ENCODE measurements at places on chromosomes 2 and 18. TPM values are rescaled to one million over a fixed set of nuclear protein-coding genes. Genes with fewer than 3 reads are reported as not detected.

DNA sequence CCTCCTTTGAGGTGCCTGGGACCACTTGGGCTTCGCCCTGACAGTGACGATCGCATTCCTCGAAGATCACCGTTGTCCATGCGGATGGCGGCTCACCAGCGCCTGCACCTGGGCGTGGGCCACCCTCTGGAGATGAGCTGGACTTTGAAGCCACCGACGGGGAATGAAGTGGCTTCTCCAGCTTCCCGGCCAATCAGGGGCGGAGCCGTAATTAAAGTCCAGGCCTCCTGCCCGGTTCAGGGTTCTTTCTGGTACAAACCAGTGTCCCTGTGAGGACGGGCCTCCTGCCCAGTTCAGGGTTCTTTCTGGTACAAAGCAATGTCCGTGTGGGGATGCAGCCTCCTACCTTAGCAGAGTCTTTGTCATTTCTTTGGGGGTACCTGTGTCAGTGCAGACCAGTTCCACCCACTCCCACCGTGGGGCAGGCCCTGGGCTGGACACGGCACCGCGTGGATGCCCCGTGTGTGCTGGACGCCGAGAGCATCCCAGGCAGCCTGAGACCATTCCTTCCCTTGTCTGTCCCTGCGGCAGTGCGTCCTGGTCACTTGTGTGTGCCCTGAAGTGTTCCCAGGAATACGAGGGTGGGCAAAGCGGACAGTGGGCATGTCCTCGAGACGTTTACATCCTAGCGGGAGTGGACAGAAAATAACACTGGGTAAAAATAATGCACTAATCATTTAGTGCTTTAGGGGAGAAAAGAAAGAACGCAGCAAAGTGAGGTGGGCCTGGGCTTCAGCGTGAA, 55.0 kb downstream of the KCNG2 start:
- DNase-seq, result peak; percentile 30

- no peak for DNase-seq
Observed at GRCh38 chr18:10543277-10543676, 17.4 kb downstream of the NAPG start.

RAMP1 gene
- total RNA-seq, result 39.9 TPM

GRCh38 chr2:238167761-238168160, 9.0 kb downstream of the ERFE start:
- DNase-seq, result no peak

- DNase-seq, result peak; percentile 52
Observed at GRCh38 chr2:238370823-238371372, 50.6 kb downstream of the TRAF3IP1 start.

DNA sequence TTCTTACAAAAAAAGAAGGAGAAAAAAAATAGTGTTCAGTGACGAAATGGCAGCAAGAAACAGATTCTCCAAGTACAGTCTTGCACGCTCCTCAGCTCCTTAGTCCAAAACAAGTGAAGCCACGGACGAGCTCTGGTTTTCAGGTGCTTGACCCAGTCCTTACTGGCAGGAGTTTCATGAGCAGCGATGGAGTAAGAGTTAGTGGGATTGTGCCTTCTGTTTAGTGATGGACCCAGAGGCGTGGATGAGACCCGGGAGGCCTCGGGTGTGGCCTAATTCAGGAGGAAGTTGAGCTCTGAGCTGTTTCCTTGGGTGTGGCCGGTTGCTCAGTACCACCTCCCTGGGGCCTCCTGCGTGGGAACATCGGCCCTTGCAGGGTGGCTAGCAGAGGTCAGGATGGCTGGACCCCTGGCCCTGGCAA, 52.0 kb downstream of the KIF5C start:
- no peak for DNase-seq

- peak; percentile 87 for DNase-seq
Observed at GRCh38 chr2:85886590-85886989, 2.2 kb downstream of the ST3GAL5 start.

DNA sequence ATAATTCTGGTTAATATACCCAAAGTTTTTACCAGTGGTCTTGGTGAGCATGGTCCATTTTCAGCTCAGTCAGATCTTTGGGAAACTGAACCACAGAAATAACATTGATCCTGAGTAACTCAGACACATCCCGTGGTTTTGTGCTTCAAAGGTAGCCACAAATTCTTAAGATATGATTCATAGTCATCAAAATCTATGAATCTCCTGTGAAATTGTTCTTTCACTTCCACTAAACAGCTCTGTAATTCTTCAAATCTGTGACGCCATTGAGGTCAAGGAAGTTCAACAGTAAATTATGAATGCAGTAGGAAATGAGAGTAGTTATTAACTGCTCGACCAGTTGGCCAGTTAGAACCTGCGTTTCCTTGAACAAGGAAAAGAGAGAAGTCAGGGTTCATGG, 147.3 kb downstream of the IRS1 start:
- DNase-seq, result no peak

GRCh38 chr2:187943772-187944369, 347.8 kb upstream of the GULP1 start:
- no peak for DNase-seq

- no peak for DNase-seq
Observed at GRCh38 chr2:204110338-204110741, 173.8 kb downstream of the ICOS start.

DNA sequence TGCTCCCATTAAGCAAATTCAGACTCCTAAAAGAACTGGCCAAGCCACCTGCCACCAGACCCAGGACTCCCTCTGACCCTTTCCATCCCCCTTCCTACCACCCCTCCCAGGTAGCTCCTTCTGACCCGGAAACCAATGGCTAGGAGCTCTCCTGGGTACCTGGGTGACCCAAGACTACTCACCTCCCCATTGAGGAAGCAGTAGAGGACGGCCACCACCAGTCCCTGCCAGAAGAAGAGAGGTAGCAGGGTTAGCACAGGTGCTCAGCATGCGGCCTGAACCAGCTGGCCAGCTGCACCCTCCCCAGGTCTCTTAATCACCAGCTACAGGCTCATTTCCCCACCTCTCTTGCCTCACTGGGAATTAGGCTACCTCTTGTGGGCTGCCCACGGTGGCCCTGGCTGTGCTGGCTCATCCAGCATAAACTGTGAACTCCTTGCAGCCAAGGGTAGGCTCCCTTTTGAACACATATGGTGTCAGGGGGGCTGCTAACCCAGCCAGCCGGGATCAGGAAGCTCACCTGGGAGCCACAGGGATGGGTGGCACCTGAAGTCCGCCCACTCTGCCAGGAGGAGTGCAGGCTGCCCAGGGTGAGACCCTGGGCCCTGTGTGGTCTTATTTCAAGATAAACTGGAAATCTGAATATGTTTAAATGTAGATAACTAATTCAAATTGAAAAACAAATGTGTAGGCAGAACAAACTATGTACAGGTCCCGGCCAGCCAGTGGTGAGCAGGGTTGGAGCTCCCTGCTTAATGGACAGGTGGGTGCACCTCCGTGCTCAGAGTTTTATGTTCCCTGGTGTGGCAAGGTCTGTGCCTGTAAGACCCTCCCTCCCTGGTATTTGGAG, 9.9 kb downstream of the TMEM37 start:
- no peak for DNase-seq

INO80C gene
- total RNA-seq, result 23.5 TPM

FSIP2 gene
- total RNA-seq, result 1.4 TPM

- no peak for DNase-seq
Observed at GRCh38 chr2:73069041-73069854, 2.3 kb downstream of the SFXN5 start.

GRCh38 chr2:222992137-222992536, 59.9 kb upstream of the KCNE4 start:
- no peak for DNase-seq

CHST10 gene
- 36.5 TPM for total RNA-seq

UGT1A4 gene
- total RNA-seq, result not detected

TEKT4 gene
- total RNA-seq, result not detected

GRCh38 chr18:8752329-8752728, 47.0 kb downstream of the MTCL1 start:
- peak; percentile 11 for DNase-seq

DNA sequence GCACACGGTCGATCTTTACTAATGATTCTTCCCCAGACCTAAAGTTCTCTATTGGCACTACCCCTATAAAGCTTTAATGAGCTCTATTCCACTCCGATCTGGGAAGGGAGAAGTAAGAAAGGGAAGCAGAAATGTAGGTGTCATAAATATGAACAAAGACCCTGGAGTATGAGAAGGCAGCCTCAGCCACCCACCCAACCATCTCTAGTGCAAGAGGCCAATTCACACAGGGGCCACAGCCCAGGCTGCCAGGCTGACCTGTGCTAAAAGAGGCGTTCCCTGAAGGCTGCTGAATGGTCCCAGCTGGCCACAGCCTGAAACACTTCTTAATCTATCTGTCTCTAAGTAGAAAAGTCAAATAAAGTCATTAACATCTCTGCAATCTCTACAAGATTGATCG, 60.1 kb upstream of the ACTR3 start:
- no peak for DNase-seq

- peak; percentile 56 for DNase-seq
Observed at GRCh38 chr2:96144481-96145035, 682 bp downstream of the DUSP2 start.

SIX3 gene
- 0.40 TPM for total RNA-seq

- DNase-seq, result no peak
Observed at GRCh38 chr18:67276638-67277037, 239.9 kb downstream of the DSEL start.

EPHA4 gene
- 166 TPM for total RNA-seq

ESCO1 gene
- total RNA-seq, result 14.7 TPM

GRCh38 chr18:42005782-42006181, 50.7 kb downstream of the PIK3C3 start:
- DNase-seq, result no peak

CHRND gene
- total RNA-seq, result not detected

DNA sequence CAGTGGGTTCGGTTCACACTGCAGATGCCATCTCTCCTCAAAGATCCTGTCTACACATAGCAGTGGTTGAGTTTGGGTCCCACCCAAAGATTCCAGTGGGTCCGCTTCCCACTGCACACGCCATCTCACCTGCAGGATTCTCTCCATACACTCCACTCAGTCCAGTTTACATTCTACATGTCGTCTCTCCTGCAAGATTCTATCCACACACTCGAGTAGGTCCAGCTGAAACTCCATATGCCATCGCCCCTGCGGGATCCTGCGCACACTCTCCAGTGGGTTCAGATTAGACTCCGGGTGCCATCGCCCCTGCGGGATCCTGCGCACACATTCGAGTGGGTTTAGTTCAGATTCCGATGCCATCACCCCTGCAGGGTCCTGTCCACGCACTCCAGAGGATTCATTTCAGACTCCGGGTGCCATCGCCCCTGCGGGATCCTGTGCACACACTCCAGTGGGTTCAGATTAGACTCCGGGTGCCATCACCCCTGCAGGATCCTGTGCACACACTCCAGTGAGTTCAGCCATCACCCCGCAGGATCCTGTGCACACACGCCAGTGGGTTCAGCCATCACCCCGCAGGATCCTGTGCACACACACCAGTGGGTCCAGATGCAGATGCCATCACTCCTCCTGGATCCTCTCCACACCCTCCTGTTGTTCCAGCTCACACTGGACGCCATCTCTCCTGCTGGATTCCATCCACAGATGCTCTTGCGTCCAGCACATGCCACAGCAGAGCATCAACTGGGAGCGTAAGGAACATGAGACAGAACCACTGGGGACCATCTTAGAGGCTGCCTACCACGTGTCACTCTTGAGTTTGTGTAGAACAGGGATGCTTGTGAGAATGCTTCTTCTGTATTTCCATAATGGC, 3.0 kb upstream of the PXDN start:
- no peak for DNase-seq

DNA sequence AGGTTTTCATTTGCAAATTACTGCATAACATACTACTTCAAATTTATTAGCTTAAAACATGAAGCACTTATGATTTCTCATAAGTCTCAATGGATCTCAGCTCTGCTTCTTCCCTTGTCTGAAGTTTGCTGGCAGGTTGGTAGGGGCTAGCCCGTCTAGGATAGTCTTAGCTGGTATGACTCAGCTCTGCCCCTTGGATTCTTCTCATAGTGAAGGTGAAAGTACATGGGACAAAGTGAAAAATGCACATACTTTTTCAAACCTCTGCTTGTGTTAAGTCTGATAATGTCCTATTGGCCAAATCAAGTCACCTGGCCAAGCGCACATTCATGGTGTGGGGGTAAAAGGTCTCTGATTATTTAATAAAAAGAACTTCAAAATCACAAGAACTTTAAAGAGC, 184.8 kb upstream of the VWC2L start:
- no peak for DNase-seq

Data from dorsolateral prefrontal cortex (tissue), 122 donors.